ENCODE measurements at places on chromosomes 13 and 19.
A peak's percentile ranks its signal among the peaks of the same experiment; 100 is the strongest.

- DNase-seq: no peak
Measured at GRCh38 chr19:38693380-38694223, 46.2 kb downstream of the ACTN4 start.

- no peak for DNase-seq
Measured at GRCh38 chr19:10368101-10368803, 12.1 kb downstream of the TYK2 start.

DNA sequence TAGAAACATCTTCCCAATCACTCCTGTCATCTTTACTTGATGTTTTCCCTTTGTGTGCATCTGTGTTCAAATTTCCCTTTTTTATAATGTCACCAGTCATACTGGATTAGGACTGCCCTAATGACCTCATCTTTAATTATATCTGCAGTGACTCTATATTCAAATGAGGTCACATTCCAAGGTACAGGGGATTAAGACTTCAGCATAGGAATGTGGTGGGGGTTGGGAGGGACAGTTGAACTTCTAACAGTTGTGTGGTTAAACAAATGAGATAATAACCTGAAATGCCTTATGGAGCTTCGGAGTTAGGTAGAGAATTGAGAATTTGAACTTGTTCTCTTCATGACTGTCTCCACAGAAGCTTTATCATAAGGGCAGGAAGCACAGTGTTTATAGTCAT lies 23.0 kb downstream of the PAN3 start:
- DNase-seq: no peak

DNA sequence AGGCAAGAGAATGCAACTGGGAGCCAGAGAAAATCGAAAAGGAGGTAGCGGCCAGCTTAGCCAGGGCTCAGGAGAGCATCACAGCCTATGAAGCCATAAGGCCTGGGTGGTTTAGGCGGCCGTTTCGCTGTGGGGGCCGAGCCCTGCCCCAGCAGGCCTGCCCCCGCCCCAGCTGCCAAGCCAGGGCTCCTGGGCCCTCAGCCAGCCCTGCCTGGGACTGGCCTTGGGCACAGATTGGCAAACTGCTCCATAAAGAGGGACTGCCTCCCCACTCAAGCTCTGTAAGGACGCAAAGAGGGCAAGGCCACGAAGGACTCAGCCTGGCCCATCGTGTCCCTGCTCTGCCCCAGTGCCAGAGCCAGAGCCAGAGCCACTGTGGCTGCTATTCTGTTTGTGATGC lies 10.2 kb downstream of the ZNF653 start:
- no peak for DNase-seq

DNA sequence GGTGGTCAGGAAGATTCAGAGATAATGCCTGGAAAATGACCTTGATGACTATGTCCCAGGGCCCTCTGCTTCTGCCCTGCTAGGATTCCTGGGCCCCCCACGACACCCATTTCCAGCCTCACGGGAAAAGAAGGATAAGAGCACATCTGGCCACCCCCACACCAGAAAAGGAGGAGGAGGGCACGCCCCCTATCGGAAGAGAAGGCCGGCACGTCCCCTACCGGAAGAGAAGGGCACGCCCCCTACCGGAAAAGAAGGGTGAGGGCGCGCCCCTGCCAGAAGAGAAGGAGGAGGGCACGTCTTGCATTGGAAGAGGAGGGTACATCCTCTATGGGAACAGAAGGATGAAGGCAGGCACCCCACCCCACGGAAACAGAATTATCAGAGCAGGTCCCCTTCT lies 84.3 kb downstream of the IER2 start:
- DNase-seq: peak; percentile 38

- DNase-seq: peak; percentile 62
Measured at GRCh38 chr19:18478545-18479311, 40.8 kb upstream of the ISYNA1 start.

DNA sequence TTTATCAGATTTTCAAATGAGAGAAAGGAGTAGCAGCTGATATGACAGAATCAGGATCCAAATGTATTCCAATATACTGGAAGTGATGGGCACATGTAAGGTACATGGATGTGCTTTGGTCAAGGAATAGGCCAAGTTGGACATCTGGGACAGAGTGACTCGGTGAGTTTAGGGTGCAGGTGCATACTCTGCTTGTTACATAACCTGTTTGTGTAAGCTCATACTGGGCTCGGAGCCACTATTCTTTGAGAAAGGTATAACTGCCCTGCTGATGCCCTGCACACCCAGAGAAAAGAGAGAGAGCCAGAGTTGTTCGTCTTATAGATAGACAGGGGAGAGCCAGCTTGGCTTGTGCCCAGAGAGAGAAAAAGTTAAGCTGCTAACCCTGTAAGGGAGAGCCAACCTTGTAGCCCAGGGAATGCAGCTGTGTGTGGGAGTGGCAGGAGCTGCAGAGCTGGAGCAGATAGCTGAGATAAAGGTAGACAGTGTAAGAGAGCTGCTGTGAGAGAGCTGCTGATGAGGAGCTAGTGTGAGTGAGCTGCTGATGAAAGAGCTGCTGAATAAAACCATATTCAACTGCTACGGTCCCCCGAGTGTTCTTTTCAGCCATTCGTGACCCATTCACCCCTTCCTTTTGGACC lies 40.7 kb upstream of the N4BP2L1 start:
- no peak for DNase-seq

- DNase-seq: no peak
Measured at GRCh38 chr13:28527629-28528028, 32.7 kb upstream of the FLT1 start.

GRCh38 chr19:1025960-1026782 lies at the start of gene CNN2:
CNN2 (plus strand) TSS chr19:1026608; CDS start chr19:1026662, 54 bp downstream.
- peak; percentile 46 for DNase-seq

- DNase-seq: peak; percentile 31
Measured at GRCh38 chr13:24097064-24097463, 63.5 kb upstream of the SPATA13 start.

DNA sequence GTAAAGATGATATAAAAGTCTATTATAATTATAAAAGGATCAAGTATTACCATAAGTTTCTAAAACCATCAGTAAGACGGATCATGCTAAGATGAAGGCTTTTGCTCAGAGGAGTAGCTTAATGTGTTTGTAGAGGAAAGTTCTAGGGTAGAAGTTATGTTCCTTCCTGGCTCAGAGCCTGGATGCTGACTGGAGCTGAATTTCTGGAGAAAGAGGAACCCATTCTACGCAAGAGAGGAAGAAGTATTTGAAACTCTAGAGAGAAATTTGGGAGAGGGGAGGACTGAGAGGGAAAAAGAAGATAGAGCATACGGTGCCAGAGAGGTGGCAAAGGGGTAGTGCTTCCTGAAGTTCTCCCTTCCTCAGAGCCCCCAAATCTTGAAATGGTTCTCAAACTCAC lies 51.4 kb upstream of the SGCG start:
- no peak for DNase-seq

DNA sequence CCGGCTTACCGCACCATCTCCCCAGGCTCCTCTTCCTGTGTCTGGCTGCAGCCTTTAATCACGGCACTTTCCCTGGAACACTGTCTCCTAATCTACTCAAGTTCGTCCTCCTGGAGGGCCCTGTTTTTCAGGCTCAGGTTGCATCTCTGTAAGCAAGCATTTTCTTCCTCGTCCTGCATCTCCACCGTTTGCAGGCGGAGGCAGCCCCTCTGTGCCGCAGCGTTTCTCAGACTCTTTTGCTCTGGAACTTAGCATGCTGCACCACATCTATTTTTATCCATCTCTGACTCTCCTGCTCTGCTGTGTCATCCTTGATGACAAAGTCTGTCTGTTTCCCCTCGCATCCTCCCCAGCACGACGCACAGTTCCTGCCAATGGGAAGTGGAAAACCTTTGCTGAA lies 117.5 kb downstream of the ATP8A2 start:
- DNase-seq: no peak

DNA sequence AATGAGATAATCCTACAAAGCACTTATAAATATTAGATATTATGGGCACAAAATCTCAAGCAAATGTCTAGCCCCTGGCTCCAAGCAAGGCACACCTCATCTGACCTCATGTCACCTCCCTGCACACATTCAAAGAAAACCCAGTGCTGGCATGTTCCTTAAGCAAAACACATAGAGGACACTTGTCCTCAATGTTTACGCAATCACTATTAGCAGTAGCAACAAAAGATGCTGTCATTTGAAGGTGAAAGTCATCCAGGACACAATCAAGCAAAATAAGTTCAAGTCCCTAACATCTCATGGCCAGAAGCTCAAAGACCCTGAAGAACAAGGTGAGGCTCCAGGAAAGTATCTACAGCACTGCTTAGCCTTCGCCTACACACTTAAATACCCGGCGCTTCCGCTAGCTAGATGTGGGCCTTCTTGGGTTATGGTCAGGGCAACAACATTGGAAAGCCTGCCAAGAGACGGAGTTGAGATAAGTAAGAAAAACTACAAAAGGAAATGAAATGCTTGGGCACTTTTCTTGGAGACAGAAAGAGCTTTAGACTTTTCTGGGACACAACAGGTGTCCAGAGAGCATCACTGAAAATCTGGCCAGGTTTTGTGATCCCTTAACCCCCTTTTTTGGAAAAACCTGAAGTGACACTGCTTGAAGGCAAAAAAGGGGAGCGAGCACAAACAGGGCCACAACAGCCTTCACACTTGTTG lies 85.7 kb downstream of the FOXO1 start:
- DNase-seq: no peak

DNA sequence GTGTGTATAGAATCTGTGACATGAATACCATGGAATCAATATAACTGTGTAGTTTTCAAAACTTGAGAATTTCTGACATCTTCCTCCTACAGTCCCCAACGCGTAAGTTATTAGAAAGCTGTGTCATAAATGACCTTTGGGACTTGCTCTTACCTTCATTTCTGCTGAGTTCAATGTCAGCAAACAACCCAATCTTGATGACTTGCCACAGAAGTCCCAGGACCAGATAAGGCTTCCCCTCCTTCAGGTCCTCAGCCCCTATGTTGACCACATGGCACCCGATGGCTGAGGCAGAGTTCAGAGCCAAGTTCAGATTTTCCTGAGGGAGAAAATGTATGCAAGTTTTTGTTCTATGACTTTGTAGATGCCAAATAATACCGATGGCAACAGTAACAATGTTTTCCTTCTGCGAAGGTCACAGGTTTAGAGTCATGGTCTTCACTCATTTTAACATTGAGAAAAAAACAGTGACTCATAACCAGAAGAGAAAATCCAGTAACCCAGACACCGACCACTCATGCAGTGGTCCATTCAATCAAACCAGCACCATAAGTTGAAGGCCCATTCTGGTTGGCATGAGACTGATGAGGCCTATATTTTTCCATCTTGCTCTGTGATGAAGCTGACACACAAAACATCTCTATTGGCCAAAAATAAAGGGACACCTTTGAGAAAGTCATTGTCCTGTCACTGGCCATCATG lies 29.2 kb downstream of the LCP1 start:
- no peak for DNase-seq

DNA sequence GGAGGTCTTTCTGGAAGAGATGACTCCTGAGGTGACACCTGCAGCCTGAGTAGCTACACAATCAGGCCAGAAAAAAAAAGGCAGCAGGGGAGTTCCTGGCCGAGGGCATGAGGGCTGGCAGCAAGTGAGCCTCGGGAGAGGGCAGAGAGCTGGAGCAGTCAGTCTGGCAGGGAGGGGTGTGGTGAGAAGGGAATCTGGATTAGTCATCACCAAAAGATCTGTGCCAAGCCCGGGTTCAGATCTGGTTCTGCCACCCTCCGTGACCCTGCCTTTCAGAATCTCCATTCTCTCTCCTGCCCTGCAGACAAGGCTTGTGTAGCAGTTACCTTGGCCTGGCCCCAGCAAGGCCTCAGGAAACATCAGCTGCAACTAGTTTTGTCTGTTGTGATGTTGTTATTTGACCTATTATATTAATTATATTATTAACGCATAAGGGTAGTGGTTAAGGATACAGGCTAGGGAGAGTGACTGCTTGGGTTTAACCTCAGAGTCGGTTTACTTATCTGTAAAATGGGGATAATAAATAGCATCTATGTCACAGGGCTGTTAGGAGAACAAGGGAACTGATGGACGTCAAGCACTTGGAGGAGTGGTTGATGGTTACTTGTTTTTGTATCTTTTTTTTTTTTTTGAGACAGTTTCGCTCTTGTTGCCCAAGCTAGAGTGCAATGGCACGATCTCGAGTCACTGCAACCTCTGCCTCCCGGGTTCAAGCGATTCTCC lies 2.7 kb upstream of the CAPNS1 start:
- no peak for DNase-seq

DNA sequence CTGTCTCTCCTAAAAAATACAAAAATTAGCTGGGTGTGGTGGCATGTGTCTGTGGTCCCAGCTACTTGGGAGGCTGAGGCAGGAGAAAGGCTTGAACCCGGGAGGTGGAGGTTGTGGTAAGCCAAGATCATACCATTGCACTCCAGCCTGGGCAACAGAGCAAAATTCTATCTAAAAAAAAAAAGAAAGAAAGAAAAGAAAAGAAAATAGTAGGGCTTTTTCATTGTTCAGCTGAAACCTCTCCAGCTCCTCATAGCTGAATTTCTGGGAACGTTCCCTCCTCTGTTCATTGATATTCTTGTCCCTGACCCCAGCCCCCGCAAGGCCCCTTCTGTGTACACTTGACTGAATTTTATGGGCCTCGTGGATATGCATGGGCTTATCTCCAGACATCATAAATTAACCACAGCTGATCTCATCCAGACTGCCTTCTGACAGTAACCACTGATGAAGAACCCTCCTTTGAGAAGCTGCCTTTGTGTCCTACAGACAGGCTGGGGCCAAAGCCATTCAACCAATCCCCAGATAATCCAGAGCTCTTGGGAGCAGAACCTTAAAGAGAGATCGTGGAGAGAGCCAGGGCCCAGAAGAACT lies at the start of gene ELSPBP1:
Gene ELSPBP1, plus strand, starts transcription at position 424 of the 594 bp plus-strand sequence. CDS start 14,036 bp downstream, outside the sequence.
- no peak for DNase-seq

- no peak for DNase-seq
Measured at GRCh38 chr19:51375504-51376221, 3.2 kb upstream of the NKG7 start.

DNA sequence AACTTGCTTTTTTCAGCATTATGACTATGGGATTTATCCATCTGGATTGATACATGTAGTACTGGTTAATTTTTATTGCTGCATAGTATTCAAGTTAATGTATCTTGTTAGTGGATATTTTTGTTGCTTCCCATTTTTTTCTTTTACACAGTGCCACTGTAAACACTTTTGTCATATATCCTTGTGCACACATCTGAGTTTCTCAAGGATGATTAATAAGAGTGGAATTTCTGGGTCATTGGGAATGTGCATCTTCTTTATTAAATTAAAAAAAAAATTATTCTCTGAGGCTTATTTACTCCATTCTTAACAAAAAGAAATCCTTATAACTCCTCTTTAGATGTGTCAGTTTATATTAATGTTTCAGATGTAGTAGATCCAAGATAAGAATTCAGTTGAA lies 27.3 kb downstream of the B3GLCT start:
- no peak for DNase-seq

- no peak for DNase-seq
Measured at GRCh38 chr19:57088133-57088532, 31.7 kb upstream of the USP29 start.

- DNase-seq: no peak
Measured at GRCh38 chr19:35525873-35526272, 2.2 kb downstream of the SBSN start.

DNA sequence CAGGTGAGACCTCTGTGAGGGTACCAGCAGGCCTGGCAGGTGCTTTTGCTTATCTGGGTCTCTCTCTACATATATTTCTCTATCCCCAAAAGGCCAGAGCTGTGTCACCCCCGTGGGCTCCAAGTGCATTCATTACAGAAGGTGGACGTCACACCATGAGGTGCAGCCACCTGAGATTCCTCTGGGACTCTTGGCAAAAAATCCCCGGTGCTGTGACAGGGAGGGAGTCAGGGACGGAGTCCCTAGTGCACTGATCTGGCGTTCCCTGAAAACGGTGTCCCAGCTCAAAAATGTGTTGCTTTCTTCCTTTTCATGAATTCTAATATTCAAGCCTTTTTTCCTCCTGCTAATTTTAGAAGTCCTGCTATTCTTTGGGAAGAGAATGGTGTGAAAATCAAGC lies 13.5 kb downstream of the TSHZ3 start:
- no peak for DNase-seq

All from stimulated activated CD8-positive, alpha-beta memory T cell treated with anti-CD3 and anti-CD28 coated beads, Interleukin-4, amount 100 ng/mL, for 24 hours (primary cell).